ENCODE measurements at places on chromosomes 1 and 21.

DNA sequence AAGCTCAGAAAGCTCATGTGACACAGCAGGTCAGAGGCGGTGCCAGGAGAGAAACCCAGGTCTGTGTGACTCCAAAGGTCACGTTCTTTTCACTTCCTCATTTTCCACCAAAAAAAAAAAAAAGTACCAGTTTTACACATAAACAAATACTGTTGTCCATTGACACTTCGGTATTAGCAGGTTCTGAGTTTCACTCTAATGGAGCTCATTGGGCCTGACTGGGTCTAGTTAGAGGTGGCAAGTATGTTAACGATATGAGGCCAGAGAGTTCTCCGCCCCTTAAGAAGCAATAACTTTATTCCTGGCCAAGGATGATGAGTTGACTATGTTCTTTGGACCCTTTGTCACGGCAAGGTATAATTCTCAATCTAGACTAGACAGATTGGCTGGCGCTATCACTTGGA is 30.0 kb upstream of the SDE2 start:
- no peak for DNase-seq

GRCh38 chr21:40176724-40177123 is 309.5 kb downstream of the PCP4 start:
- DNase-seq: no peak

DNA sequence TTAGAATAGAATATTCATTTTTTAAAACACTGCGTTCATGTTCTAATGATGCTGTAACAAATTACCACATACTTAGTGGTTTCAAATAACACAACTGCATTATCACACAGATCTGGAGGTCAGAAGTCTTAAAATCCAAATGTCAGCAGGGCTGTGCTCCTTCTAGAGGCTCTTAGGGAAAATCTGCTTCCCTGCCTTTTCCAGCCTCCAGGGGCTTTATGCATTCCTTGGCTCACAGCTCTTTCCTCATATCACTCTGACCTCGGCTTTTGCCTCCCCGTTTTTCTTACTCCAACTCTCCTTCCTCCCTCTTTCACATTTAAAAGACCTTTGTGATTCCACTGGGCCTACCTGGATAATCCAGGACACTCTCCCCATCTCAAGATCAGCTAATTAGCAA is 18.6 kb upstream of the FMN2 start:
- no peak for DNase-seq

DNA sequence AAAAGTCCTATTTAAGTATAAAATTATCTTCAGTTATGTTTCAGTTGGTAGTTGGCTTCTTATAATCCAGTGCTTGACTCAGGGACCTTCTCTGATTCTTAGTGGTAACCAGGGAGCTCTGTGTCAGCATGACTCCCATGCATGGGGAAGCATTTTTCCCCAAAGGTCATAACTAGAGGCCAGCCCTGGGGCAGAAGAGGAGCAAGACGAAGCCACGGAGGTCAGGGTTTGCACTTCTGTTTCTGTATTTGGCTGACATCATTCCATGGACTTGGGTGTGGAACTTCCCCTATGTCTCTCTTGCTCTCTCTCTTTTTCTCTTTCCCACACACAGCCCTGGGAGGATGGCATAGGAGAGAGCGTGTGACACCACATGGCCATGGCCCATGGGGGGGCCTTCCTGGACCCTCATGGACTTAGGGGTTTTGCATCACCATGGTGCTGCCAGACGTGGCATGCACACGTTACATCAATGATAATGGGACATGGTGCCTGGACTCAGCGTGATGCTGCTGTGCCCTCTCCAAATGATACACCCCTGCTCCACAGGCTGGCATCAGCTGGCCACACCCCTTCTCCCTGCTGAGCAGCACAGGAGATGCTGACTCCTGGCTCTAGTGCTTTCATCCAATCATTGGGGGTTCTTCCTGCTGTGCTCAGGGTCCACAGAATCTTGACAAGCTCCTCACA is 260.5 kb downstream of the KCNJ6 start:
- no peak for DNase-seq

GRCh38 chr1:90850898-90851710 is 134.0 kb upstream of the BARHL2 start:
- peak; percentile 85 for DNase-seq

GRCh38 chr21:31952828-31953227 is 80.0 kb downstream of the HUNK start:
- no peak for DNase-seq

- DNase-seq: no peak
Measured at GRCh38 chr1:180167721-180168467, 13.2 kb downstream of the QSOX1 start.

DNA sequence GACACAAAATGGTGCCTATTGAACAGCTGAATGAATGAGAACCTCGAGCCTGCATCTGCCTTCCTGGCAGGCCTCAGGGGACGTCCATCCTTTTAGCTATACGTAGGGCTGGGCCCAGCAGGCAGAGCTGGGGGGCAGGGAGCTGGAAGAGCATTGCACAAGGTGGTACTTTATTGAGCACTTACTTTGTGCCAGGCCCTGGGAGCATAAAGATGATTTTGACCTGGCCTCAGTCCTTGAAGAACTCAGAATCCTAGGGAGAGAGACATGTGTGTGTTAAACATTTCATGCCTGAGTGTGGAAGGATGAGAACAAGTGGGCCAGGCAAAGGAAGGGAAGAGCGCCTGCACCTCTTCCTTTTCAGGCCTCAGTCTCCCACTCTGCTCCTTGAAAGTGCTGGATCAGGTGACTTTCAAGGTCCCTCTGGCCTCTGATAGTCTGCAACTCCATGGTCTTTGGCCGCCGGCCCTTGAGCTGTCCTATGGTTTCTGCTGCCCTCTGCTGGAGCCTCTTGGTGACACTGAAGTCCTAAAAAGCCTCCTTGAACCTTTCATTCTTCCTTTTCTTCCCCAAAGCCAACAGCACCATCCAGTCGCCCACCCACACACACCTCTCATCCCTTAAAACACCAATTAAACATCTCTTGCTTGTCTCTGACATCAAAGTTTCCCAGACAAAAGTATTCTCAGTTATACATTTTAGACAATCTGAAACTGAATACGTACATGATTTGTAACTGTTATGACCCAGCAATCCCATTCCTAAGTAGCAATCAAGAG is 3.5 kb upstream of the PEAR1 start:
- peak; percentile 82 for DNase-seq

DNA sequence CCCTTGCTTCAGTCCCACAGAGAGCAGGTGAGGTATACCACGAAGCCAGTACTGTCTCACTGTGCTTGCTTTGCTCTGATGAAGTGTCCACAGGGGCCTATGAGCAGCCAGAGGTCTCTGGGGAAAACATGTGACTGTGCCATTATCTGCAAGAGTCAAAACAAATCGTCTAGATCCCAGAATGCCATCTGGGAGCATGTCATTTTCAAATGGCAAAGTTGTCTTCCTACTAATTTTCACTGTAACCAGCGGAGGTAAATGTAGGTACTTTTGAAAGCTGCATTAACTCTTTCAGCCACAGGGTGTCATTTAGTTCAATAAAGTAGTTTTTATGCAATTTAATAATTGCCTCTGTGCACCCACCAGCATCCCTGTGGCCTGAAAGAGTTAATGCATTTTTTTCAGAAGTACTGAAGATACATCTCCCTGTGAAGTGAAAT is 173.6 kb upstream of the SGIP1 start:
- DNase-seq: no peak

GRCh38 chr1:166080967-166081870 is 85.6 kb downstream of the FAM78B start:
- DNase-seq: no peak

GRCh38 chr1:200415789-200416593 is 6.2 kb upstream of the ZNF281 start:
- peak; percentile 29 for DNase-seq

- DNase-seq: no peak
Measured at GRCh38 chr1:174497478-174497877, 49.7 kb downstream of the GPR52 start.

GRCh38 chr1:157363660-157364140 is 188.6 kb downstream of the FCRL5 start:
- DNase-seq: peak; percentile 4

GRCh38 chr1:88060112-88060673 is 623.9 kb upstream of the PKN2 start:
- DNase-seq: no peak
